ENCODE measurements at places on chromosomes 5 and 9.
A peak's percentile ranks its signal among the peaks of the same experiment; 100 is the strongest.

- DNase-seq: no peak
Measured at GRCh38 chr5:83048277-83048676, 28.9 kb downstream of the TMEM167A start.

DNA sequence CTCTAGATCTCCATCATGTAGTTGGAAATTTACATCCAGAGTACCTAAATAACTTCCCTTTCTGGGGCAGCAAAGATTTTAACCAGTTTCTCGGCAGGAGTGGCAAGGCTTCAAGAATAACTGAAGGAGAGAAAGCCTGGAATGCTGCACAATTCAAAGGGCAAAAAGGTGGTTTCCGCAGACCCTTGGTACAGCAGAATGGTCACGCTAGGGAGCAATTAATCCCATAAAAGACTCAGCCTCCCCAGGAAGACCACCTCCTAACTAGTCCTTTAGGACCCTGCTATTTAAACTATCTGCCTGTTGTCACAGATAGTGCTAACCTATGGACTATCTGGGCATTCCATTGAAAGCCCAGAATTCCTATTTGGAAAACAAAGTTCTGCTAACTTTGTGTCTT is 3.6 kb downstream of the HTR1A start:
- no peak for DNase-seq

- peak; percentile 24 for DNase-seq
Measured at GRCh38 chr5:103758996-103759395, 196.4 kb upstream of the NUDT12 start.

DNA sequence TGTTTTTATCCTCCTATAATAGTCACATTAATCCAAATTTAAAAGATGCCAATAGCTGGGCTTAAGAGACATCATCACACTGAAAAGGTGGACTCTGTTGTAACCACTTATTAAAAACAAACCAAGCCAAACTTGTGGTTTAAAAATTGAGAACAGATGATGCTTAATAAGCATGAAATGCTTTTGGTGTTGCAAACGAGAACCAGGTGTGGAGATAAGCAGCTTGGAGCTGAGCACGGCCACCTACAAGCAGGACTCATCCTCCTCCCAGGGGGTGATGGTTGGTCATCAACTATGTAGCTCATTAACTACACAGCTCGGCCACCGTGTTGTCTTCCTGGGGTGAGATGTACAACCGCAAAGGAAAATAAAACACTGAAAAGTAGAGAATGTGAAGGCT is 154.4 kb downstream of the NPR3 start:
- DNase-seq: no peak

DNA sequence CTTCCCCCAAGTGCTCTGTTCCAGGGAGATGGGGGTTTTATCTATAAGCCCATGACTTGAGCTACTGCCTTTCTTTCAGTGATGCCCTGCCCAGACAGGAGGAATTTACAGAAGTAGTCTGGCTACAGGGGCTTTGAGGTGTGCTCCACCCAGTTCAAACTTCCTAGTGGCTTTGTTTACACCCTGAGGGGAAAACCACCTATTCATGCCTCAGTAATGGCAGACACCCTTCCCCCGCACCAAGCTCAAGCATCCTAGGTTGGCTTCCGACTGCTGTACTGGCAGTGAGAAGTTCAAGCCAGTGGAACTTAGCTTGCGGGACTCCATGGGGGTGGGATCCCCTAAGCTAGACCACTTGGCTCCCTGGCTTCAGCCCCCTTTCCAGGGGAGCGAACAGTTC is 154.6 kb downstream of the IZUMO3 start:
- no peak for DNase-seq

GRCh38 chr9:108746864-108747263 is 108.9 kb downstream of the ACTL7B start:
- DNase-seq: no peak

GRCh38 chr5:111572561-111572960 is 60.2 kb upstream of the STARD4 start:
- no peak for DNase-seq

DNA sequence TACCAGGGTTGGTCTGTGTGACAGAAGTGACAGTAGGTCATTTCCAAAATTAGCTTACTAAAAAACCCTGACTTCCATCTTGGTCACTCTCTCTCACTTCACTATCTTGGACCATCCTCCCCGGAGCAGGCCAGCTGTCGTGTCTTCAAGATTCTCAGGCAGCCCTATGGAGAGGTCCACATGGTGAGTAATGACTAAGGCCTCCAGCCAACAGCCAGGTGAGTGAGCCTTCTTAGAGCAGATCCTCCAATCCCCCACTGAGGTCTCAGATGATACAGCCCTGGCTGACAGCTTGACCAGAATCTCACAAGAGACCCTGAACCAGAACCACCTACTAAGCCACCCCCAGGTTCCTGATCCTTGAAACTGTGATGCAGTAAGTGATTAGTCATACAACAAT is 92.0 kb downstream of the DCP2 start:
- no peak for DNase-seq

DNA sequence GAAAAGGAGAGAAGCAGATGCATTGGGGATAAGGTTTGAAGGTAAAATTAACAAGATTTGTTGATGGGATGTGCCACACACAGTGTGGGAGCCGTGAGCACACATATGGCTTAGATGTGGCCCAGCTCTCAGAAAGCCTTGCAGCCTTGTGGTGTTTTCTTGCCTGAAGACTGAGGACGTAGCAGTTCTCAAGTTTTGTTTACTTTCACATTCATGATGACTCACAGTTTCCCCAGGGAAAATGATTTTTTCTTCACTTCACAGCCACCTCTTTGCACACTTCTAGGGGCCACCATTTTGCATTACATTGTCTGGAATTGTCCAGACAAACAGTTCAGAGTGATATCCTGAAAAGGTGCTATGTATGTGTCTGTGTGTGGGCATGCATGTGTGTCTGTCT is 126.2 kb downstream of the BASP1 start:
- peak; percentile 70 for DNase-seq

- DNase-seq: no peak
Measured at GRCh38 chr5:91146905-91147600, 236.1 kb downstream of the ARRDC3 start.

DNA sequence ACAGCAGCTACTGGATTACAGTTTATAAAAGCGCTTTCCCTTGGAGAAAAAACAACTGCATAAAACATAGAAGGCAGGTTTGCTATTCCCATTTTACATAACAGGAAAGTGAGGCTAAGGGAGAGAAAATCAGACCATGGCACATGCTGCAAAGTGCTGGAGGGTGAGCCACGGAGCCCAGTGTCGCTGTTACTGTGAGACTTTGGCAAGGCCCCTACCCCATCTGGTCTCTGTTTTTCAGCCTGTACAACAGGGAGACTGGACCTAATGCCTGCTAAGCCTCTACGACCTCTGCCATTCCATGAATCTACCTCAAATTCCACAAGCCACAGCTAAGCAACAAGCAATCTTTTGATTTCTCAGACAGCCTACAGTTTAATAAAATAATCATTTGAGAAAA is 139.2 kb downstream of the GABBR2 start:
- no peak for DNase-seq

GRCh38 chr9:12764150-12764549 is 10.7 kb upstream of the LURAP1L start:
- DNase-seq: peak; percentile 1

- DNase-seq: peak; percentile 56
Measured at GRCh38 chr9:121261107-121261460, 6.9 kb upstream of the GSN start.

DNA sequence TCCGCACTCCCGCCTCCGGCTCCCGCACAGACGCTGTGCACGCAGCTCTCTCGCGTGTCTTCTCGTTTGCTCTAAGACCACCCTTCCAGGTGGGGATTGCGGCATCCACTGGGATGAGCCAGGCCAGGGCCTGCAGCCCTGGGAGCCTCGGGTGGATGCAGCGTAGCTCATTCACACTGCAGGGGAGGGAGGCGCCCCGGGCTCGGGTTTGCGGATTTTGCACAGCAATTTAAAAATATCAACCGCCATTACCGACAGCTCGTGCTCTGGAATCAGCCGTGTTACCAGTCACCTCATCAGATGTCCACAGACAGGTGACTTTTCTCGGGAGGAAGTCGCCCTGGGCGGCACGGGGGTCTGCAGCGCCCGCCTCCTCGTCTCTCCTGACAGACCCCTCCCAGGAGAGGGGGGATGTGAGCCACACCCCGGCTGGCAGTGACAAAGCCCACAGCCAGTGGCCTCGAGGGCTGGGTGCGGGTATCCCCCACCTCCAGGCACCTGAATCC is 20.8 kb upstream of the SLC6A3 start:
- DNase-seq: no peak

GRCh38 chr5:109511980-109512734 is 102.4 kb upstream of the PJA2 start:
- DNase-seq: no peak

- DNase-seq: no peak
Measured at GRCh38 chr5:151405334-151406160, 41.9 kb upstream of the SLC36A1 start.

DNA sequence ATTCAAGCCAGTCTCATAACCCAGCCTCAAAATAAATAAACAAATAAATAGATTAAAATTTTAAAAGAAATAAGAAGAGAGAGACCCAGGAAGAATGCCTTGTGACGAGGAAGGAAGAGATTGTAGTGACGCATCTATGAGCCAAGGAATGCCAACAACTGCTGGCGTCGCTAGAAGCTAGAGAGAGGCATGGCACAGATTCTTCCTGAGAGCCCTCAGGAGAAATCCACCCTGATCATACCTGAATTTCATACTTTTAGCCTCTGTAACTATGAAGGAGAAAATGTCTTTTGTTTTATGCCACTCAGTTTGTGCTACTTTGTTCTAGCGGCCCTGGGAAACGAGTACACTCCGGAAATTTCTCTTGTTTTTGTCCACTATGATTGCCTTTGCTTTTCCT is 103.9 kb downstream of the C9orf50 start:
- DNase-seq: no peak

GRCh38 chr9:125805586-125805985 is 58.4 kb downstream of the PBX3 start:
- no peak for DNase-seq

- DNase-seq: no peak
Measured at GRCh38 chr9:17017931-17018491, 116.8 kb upstream of the CNTLN start.

- no peak for DNase-seq
Measured at GRCh38 chr5:95983509-95983908, 21.9 kb upstream of the ELL2 start.

- no peak for DNase-seq
Measured at GRCh38 chr9:108811944-108812343, 43.8 kb downstream of the ACTL7B start.

DNA sequence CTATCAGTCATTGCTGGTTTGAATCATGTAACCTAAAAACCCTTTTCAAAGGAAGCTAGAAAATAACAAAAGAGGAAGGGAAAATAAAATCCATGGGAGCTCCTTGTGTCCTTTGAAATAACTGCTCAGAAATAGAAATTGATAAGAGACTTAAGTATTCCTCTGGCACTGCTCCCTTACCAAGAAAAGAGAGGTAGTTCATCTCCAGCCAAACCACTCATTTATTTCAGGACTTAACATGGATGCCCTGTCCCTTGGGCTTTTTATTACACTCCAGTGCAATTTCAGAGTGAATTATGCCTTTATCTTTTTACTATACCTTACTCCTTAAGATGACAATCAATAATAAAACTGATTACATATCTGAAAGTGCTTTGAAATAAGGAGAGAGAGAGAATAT is 61.0 kb downstream of the MUSK start:
- DNase-seq: no peak

DNA sequence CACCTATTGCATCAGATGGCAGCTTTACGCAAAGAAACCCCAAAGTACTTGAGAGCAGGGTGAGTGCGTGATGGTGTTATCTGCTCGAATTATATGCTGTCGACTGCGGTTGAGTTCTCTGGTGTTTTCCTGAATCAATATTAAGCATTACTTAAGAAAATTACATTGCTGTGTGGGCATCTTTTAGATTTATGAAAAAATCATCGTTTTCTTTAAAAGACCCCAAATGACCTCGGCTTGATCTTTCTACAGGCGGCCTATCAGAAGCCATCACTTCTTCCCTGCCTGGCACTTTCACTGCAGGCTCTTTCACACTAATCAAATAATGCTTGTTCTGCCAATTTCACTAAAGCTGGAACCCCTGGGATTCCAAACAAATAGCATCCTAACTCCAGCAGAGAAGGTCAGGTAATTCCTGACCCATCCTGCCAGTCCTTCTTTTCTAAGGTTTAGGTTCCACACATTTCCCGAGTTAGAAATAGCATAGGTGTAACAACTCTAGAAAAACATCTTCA is 1.7 kb downstream of the UBE2QL1 start:
- no peak for DNase-seq

- no peak for DNase-seq
Measured at GRCh38 chr9:131214286-131214856, 61.9 kb downstream of the FAM78A start.

Data from NCI-H2171 treated with DMSO at 0.1 percent for 48 hours (cell line).